ENCODE measurements at places on chromosomes 4 and X.

DNA sequence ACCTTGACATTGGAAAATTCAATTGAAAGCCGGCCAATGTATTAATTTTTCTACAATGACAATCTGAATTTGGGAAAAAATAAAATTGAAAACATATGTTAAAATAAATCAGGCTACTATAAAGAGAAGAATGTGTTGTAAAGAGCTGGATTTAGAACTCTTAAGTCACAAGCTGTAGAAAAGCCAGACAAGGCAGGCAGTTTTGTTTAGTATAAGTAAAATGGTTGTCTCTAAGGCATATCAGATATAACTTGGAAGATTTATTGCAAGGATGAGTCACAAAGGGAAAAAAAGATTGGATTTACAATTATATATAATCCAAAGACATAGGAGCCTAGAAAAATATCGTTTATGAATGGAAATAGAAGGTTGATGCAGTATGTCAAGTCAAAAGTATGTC is 549.1 kb upstream of the EPHA5 start:
- DNase-seq: no peak

DNA sequence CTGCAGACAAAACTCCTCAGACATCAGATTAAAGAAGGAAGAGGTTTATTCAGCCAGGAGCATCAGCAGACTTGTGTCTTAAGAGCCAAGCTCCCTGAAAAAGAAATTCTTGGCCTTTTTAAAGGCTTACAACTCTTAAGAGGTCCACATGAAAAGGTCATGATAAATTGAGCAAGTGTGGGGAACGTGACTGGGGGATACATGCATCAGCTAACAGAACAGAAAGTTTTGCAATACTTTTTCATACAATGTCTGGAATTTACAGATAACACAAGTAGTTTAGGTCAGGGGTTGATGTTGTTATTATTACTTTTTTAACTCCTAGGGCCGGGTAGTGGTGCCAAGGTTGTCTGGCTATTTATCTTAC is 55.6 kb upstream of the RBMX start:
- no peak for DNase-seq

DNA sequence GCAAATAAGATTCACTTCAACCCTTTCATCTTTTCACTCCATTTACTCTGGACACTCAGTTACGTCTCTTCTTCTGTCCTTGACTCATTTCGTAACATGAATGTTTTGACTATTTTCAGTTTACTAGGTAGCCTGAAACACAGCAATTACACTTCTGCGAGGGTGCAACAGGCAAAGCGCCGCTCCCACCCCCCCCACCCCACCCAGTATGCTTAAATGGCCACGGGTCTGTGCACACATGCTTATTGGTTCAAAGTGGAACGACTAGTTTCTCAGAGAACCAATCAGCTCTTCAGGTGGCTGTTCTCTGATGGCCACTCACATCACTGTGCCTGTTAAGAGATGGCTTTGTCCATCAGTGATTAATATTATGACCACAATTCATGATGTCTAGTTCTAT is 3.5 kb downstream of the BEND4 start:
- no peak for DNase-seq

DNA sequence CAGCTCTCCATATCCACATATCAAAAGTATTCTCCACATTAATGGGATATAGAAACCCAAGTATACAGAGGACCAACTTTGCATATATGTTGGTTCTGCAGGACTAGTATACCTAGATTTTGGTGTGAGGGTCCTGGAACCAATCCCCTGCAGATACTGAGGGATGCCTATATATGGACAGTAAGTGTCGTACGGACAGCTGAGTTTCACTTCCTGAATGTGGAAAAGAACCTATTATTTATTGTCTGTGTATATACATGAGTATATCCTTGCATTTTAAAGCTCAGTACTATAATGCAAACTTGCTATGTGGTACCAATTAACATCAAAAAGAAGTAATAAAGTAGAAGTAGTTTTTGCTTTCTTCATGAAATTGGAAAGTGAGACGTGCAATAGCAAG is 101.9 kb downstream of the FBXW7 start:
- no peak for DNase-seq

GRCh38 chrX:40169193-40170101 is 71.7 kb upstream of the BCOR start:
- DNase-seq: peak; percentile 89

- DNase-seq: no peak
Measured at GRCh38 chrX:18938710-18939109, 45.2 kb downstream of the PHKA2 start.
